ENCODE measurements at places on chromosomes 3 and 15. TPM values are rescaled to one million over a fixed set of nuclear protein-coding genes. Genes with fewer than 3 reads are reported as not detected.

The NDUFB5 gene
- 229 TPM for polyA plus RNA-seq

- no peaks in the 10 kb centered on the region for H3K27me3 ChIP-seq
- H3K4me3 ChIP-seq = no peak overlapping the region
- no peaks in the 10 kb centered on the region for H3K4me1 ChIP-seq
- no peak overlapping the region for H3K27ac ChIP-seq
Observed at GRCh38 chr3:104279617-104280016, 1087.1 kb upstream of the ALCAM start.

- H3K36me3 ChIP-seq = no peaks in the 10 kb centered on the region
- H3K4me3 ChIP-seq = no peak overlapping the region
Observed at GRCh38 chr3:156964577-156964976, 138.4 kb downstream of the LEKR1 start.

GRCh38 chr3:12186046-12186445 lies 27.3 kb upstream of the TIMP4 start:
- H3K27me3 ChIP-seq = no peaks in the 10 kb centered on the region
- no peak for DNase-seq
- H3K27ac ChIP-seq = no peak overlapping the region
- no peaks in the 10 kb centered on the region for H3K36me3 ChIP-seq
- peaks cover 4% of the 10 kb centered on the region for H3K4me1 ChIP-seq
- no peak overlapping the region for H3K4me3 ChIP-seq

DNA sequence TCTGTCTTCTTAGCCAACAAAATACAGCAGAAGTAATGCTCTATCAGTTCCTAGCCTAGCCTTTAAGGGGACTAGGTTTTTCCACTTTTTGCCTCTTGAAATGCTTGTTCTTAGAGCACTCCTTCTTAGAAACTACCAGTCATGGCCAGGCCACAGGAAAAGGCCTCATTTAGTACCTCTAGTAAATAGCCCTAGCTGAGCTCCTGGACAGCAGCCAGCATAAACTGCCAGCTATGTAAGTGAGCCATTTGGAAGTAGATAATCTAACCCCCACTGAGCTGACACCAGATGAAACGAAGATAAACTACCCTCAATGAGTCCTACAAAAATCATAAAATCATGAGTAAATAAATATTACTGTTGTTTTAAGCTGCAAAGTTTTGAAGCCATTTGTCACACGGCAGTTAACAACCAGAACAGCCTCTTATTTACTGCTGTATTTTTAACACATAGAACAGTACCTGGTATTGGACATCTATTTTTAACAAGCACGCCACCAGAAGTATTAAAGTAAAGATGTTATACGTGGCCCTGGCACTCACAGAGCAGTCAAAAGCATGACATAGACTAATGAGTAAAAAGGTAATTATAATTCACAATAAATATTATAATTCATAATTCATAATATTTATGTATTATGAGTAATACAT lies 12.0 kb downstream of the TBC1D5 start:
- H3K4me3 ChIP-seq = no peak overlapping the region
- H3K4me1 ChIP-seq = peaks cover 30% of the 10 kb centered on the region
- peak overlapping the region; percentile 75 for H3K27ac ChIP-seq
- no peaks in the 10 kb centered on the region for H3K27me3 ChIP-seq

DNA sequence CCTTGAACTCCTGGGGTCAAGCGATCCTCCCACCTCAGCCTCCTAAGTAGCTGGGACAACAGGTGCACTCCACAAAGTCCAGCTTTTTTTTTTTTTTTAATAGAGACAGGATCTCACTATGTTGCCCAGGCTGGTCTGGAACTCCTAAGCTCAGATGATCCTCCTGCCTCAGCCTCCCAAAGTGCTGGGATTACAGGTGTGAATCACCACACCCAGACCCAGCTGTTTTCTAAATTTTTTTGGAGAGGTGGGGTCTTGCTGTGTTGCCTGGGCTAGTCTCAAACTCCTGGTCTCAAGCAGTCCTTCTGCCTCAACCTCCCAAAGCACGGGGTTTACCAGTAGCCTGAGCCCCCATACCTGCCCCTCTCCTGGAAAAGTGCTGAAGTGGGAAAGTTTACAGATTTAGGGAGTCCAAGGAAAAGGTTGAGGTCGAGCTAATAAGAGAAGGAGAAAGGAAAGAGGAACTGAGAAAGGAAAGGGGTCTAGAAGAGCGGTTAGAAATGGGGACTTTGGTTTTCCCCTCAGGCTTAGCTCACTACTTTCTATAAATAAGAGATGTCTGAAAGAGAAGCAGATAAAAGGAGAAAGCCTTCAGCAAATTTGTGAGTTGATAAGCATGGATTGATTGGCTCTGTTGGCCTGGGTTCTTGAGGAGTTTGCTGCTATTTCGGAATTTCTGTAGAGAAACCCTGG lies 23.6 kb downstream of the UBE2E1 start:
- H3K4me1 ChIP-seq = peaks cover 8% of the 10 kb centered on the region
- DNase-seq = no peak
- no peak overlapping the region for H3K27ac ChIP-seq
- no peak overlapping the region for H3K4me3 ChIP-seq
- H3K27me3 ChIP-seq = no peaks in the 10 kb centered on the region

- H3K4me3 ChIP-seq = no peak overlapping the region
- H3K4me1 ChIP-seq = peaks cover 36% of the 10 kb centered on the region
- H3K27me3 ChIP-seq = no peaks in the 10 kb centered on the region
Observed at GRCh38 chr15:68992696-68993095, 21.8 kb upstream of the NOX5 start.

The GPR27 gene
- polyA plus RNA-seq = not detected

GRCh38 chr3:193665370-193665989 lies 72.5 kb downstream of the OPA1 start:
- H3K27me3 ChIP-seq = no peaks in the 10 kb centered on the region
- peaks cover 30% of the 10 kb centered on the region for H3K4me1 ChIP-seq
- no peak overlapping the region for H3K4me3 ChIP-seq
- H3K27ac ChIP-seq = no peak overlapping the region
- H3K36me3 ChIP-seq = peaks cover 91% of the 10 kb centered on the region
- no peak for DNase-seq

- H3K4me1 ChIP-seq = no peaks in the 10 kb centered on the region
- no peak overlapping the region for H3K4me3 ChIP-seq
- DNase-seq = peak; percentile 51
- peaks cover 19% of the 10 kb centered on the region for H3K27me3 ChIP-seq
Observed at GRCh38 chr3:128969993-128970739, 23.7 kb downstream of the CFAP92 start.
